PC-9 (cell line): ENCODE measurements at places on chromosomes 13 and 19.

- DNase-seq, result no peak
These were observed at the start of gene MZF1 for GRCh38 chr19:58572818-58573657. Gene MZF1, minus strand, starts transcription at chr19:58573335. Its CDS starts 1,946 bp downstream, at chr19:58571389.

DNA sequence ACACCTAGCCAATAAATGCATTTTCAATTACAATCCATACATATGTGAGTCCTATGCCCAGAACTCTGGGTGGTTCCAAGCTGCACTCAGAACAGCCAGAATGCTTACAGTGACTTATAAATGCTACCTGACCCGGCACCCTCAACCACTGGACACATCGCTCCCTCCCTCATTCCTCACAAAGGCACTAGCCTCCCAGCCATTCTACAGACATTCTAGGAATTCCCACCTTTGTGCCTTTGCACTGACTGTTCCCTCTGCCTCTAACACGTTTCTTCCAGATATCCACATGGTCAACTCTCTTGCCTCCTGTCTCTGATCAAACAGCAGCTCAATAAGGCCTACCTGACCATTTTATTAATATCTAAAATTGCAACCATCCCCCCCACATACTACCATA is 99.9 kb downstream of the LHFPL6 start:
- no peak for DNase-seq

- DNase-seq, result no peak
These were observed at the start of gene CLDN10 for GRCh38 chr13:95552539-95553441. Gene CLDN10, plus strand, starts transcription at chr13:95552720. Its CDS starts 34 bp downstream, at chr13:95552754.

DNA sequence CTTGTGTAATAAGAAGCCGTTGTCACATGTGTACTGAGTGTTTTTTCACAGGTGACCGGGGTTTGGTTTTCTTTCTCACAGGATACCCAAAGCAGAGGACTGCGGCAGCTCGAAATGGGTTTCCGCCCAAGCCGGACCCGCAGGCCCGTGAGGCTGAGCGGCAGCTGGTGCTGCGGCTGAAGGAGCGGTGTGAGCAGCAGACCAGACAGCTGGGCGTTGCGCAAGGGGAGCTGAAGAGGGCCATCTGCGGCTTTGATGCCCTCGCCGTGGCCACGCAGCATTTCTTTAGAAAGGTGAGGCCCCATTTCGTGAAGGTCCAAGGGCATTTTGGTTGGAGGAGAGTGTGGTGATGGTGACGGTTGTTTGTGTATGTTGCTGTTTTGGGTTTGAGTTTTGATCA is 236.3 kb downstream of the SLC7A1 start:
- DNase-seq, result no peak

- no peak for DNase-seq
These were observed 112.3 kb upstream of the FRY start for GRCh38 chr13:31919241-31919640.

GRCh38 chr19:35266520-35267352 is 2.0 kb upstream of the USF2 start:
- no peak for DNase-seq

GRCh38 chr19:16509141-16510061 is 13.2 kb downstream of the C19orf44 start:
- no peak for DNase-seq

DNA sequence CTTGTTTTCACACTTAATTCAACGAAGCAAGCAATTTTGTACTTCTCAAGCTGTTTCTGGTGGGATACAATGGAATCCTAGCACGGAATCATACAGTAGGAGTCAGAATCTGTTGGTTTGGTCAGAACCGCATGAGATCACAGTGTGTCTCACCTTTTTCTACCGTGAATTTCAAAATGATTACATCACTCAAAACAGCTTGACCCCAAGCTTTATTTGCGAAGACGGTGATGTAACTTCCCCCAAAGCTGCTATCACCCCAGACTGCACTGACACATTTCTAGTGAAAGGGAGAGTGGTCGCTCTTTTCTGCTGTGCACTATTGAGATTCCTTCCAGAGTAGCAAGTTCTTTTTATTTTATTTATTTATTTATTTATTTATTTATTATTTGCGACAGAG is 9.6 kb downstream of the C19orf18 start:
- no peak for DNase-seq

DNA sequence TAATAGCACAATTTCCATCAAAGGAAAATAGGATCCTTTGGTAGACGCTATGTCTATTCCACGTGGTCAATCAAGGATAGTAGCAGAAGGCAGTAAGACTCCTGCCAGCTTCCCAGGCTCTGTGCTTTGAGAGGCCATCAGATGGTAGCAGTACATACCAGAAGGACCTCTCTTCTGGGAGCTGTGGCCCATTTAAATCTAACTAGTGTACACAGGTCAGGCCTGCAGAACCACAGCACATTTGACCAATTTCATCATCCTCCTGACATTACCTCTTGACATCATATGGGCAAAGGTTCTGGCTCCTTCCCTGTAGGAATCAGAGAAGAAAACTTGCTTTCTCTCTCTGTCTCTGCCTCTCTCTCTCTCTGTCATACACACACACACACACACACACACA is 229.6 kb upstream of the HTR2A start:
- no peak for DNase-seq

- DNase-seq, result peak; percentile 92
These were observed at the start of gene FGF22 for GRCh38 chr19:639253-640160. Gene FGF22, plus strand, starts transcription at chr19:639879. Its CDS starts 47 bp downstream, at chr19:639926.

DNA sequence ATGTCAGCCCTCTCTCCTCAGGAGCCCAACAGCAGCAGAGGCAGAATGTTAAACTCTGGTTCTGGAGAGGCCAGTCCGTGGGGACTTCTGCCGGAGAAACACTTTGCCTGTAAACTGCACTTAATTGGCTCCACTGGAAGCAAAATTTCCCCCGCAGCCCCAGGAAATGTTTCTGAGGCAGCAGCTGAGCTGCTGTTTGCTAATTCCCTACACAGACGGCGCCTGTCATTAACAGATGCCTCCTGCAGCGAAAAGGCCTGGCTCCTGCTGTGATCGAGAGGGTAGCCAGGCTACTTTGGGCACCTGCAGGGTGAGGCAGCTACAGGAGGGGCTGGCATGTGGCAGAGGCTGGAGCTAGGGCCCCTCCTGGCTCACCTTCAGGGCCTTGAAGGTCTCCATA is 5.2 kb upstream of the TM6SF2 start:
- DNase-seq, result no peak

DNA sequence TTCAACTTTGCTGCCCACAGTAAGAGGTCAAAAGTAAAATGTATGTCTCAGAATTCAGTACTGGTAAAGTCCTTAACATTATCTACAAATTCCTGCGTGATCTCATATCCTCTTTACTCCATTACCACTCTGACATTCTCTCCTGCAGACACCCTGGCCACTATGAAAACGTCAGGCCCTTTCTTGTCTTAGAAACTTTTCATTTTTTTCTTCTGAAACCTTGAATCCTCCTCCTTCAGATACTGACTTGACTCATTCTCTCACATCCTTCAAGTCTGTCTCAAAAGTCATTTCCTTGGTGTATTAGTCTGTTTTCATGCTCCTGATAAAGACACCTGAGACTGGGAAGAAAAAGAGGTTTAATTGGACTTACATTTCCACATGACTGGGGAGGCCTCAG is 262.3 kb downstream of the POU4F1 start:
- no peak for DNase-seq

GRCh38 chr13:99227909-99228688 is 27.4 kb downstream of the UBAC2 start:
- DNase-seq, result no peak

DNA sequence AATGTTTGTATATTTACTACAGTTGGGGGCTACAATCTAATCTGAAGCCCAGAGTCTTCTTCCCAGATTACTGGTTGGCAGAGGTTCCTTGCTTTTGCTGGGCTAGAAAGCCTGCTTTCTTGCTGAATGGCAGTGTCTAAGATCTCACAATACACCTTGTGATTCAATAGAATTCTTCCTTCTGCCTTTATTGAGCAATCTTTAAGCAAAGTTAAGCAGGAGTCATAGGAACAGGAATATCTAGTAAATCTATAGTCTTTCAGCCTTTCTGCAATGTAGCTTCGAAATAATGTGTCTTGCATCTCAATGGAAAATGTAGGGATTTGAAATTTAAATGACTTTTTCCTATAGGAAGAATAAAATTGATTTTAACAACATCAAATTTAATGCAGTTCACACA is 346.1 kb downstream of the SLITRK1 start:
- no peak for DNase-seq

DNA sequence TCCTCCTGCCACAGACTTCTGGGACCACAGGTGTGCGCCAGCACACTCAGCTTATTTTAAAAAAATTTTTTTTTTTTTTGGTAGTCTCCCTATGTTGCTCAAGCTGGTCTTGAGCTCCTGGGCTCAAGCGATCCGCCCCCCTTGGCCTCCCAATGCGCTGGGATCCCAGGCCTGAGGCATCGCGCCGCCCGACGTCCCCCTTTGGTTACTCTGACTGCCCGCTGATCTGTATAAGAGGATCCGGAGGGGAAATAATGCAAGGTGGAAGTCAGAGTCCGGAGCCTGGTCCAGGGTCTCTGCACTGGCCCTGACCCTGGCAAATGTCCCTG is 486 bp upstream of the ZNF805 start:
- no peak for DNase-seq

GRCh38 chr19:1513499-1514294 is 878 bp upstream of the ADAMTSL5 start:
- peak; percentile 62 for DNase-seq

DNA sequence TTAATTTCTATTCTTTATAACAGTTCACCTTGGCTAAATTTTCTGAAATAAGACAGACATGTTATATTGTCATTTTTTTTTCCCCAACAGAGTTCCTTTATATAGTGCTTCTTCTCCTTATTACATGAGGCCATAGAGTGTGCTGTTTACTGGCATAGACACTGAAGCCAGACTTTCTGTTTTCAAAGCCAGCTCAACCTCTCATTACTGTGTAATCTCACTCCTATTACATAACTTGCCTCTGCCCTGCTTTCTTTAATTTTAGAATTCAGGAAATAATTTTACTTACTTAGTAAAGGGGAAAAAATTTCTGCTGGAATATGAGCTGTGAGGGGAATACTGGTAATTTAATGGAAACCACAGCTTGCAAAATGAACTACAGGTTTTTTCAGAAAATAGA is 1380.4 kb downstream of the SLITRK1 start:
- DNase-seq, result no peak

GRCh38 chr19:6580313-6580712 is 10.6 kb downstream of the CD70 start:
- DNase-seq, result peak; percentile 83

DNA sequence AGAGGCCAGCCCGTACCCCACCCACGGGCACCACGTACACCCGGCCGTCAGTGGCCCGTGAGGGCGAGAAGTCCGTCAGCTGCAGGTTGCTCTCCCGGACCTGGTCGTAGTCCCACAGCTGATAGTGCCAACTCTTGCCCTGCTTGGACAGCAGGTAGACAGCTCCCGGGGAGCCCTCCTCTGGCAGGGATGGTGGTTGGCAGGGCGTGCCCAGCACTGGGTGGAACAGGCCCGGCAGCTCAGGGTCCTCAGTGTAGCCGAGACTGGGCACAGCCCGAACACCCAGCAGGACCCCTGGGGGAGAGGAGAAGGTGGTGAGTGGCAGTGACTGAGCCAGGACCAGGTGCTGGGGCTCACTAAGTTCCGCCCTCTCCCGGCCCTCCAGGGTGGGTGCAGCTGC is 7.8 kb downstream of the ACTMAP start:
- DNase-seq, result no peak

- DNase-seq, result no peak
These were observed 4.6 kb downstream of the SAFB start for GRCh38 chr19:5627395-5627904.

GRCh38 chr19:9941231-9941630 is 4.9 kb upstream of the OLFM2 start:
- DNase-seq, result no peak

- DNase-seq, result no peak
These were observed 9.6 kb downstream of the ZIC2 start for GRCh38 chr13:99991013-99991827.

GRCh38 chr19:7534531-7535046 is 928 bp upstream of the PNPLA6 start:
- peak; percentile 69 for DNase-seq

- DNase-seq, result no peak
These were observed 455.4 kb upstream of the TSHZ3 start for GRCh38 chr19:31804668-31805067.

- no peak for DNase-seq
These were observed 66.8 kb downstream of the FNDC3A start for GRCh38 chr13:49042476-49042875.

DNA sequence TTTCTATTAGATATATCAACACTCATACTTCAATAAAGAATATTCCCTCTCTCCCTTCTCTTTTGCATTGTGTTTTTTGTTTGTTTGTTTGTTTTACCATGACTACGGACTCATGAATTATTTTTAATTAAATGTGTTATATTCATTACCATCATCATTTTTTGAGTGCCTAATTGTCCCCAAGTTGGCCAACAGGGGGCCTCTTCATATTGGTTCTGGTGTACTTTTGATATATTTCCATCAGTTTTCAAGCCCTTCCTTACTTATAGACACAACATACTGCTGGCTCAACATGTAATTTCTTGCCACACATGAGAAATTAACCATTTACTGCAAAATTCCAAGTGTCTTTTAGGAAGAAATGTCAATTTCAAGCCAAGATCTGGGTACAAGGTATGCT is 54.5 kb upstream of the GPC6 start:
- no peak for DNase-seq

DNA sequence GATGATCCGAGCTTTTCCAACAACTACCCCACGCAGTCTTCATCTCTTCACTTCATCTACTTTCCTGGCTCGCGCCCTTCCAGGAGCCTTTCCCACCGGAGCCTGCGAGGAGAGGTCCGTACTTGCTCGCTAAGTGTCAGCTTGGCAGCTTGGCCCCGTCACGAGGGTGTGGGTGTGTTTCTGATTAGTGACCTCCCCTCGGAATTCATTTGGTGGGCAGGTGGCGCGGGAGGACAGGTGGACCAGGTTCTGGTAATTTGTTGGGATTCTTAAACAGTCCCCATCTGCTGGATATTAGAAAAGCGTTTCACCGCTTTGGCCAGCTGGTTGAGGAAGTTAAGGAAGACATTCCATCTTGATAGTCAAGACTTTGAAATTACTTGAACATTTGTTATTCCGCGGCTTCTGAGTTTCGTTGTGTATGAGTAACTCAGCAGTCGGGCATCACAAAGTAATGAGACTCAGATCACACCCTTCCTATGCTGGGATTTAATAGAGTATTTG is 515 bp downstream of the UFM1 start:
- peak; percentile 69 for DNase-seq

- no peak for DNase-seq
These were observed 7.0 kb downstream of the CRYL1 start for GRCh38 chr13:20518660-20519100.

GRCh38 chr13:39825886-39826285 is 170.4 kb downstream of the COG6 start:
- no peak for DNase-seq

DNA sequence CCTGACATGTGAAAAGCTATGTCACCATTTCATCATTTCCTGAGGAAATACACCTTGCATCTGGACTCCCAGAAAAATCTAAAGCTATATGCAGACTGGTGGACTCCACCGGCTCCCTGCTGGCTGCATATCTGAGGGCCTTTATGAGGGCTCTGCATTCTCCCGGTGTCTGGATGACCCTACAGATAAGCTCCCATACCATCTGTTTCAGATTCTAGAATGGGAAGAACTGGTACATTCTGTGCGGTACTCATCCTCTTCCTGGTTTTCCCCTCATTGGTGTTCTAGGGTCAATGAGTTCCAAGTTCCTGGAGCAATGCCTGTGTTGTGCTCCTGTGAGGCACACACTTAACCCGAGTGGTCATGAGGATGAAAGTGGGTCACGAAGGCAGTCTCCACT is 60.4 kb downstream of the COL4A1 start:
- DNase-seq, result no peak
